Trophoblast cell (in vitro differentiated cells and primary cell): ENCODE measurements at places on chromosomes 3 and 15.
A peak's percentile ranks its signal among the peaks of the same experiment; 100 is the strongest.

DNA sequence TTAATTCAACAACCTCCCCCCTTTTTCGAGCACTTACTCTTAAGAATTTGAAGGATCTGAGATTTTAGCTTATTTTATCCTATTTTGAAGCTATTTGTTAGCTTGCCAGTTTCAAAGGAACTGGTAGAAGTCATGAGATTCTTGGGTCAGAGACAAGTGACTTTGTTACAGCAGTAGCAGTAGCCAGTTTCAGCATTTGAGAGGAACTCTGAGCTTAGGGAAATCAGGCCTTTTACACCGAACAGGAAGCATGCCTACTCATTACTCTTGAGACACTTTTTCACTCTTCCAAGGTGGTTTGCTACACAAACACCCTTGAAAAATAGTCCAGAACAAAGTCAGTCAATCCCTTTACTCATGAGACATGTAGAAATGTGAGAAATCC, 24.5 kb upstream of the TM4SF1 start:
- no peak for DNase-seq

- DNase-seq = no peak
These were observed 95.7 kb downstream of the SUCNR1 start for GRCh38 chr3:151969026-151969642.

DNA sequence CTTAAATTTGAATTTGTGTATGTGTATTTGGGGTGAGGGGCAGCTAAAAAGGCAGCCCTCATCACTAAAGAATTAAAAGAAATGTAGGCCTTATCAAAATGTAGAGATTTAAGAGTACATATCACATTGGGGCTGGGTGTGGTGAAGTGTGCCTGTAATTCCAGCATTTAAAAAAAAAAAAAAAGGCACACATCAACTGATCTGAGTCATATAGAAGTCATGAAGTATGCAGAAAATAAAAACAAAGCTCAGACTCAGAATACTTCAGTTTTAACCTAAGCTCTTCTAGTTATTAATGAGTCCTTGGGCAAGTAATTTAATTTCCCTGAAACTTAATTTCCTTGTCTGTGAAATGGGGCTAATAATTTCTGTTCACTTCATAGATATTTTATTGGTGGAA, 31.6 kb downstream of the SLC24A1 start:
- DNase-seq = no peak

GRCh38 chr3:13102386-13103345, 29.4 kb upstream of the IQSEC1 start:
- no peak for DNase-seq

- DNase-seq = no peak
These were observed 726.0 kb upstream of the ZNF385D start for GRCh38 chr3:22476976-22477375.

DNA sequence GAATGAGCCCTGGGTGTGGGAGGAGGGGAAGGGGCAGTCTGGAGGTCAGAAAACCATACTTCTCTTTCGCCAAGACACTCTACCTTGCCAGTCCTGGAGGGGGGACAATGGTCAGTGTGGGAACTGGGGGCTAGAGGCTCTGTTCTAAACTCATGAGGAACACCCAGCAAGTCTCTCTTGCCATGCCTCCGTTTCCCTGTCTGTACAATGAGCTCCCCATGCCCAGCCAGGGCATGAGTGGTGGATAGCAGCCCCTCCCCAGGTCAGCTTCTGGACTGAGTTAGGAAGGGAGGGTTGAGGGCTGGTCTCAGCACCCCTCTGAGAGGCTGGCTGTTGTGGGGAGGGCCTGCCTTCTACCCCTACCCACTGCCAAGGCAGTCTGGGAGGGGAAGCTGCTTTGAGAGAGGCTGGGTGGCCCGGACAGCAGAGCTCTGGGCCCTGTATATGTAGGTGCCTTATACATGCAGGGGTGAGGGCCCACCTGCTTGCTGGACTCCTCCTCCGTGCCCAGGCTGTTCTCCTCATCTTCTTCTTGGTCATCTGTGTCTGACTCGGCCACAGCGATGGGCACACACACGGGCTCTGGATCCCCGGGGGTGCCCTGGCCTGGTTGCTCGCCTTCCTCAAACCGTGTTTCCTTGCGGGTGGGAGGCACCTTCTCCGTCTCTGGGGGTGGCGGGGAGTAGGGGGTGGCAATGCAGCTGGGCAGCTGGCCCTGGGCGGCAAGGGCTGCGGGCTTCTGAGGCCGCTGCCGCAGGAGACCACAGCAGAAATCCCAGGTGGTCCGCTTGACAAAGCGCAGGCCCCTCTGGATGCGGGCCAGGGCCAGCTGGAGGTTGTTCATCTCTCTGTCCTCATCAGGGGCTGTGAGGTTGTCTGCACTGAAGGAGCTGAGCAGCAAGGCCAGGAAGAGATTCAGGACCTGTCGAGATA, 68.8 kb downstream of the SCN5A start:
- DNase-seq = no peak

DNA sequence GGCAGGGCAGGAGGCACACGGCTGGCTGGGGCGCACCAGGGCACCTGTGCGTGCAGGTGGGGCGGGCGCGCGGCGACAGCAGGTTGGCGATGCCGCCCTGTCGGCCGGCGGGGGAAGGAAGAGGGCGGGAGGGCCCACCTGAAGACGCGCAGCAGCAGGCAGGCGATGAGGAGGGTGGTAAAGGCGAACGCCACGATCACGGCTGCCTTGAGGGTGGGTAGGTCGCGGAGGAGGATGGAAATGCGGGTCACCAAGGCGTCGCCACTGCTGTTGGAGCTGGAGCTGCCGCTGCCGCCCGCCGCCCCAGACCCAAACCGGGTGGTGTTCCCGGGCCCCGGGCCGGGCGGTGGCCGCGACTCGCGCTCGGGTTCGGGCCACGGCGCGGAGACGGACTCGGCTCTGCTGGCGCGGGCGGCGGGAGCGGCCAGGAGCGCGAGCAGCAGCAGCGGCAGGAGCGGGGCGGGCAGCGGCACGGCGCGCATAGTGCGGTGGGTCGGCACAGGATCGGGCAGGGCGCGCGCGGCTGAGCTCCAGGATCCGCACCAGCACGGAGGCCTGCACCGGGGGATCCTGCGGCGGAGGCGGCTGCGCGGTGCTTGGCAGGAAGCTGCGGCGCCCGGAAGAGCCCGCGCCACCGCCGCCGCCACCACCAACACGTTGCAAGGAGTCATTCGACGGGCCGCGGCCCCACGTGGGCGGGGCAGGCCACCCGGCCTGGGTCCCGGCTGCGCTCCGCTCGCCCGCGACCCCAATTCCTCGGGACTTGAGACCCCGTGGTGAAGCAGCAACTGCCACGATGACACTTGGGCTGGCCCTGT, at the start of gene FAM174B:
Gene FAM174B, minus strand, starts transcription at position 598 of the 818 bp plus-strand sequence.
- peak; percentile 35 for DNase-seq

GRCh38 chr15:77630056-77630455, 2.7 kb downstream of the LINGO1 start:
- DNase-seq = no peak

DNA sequence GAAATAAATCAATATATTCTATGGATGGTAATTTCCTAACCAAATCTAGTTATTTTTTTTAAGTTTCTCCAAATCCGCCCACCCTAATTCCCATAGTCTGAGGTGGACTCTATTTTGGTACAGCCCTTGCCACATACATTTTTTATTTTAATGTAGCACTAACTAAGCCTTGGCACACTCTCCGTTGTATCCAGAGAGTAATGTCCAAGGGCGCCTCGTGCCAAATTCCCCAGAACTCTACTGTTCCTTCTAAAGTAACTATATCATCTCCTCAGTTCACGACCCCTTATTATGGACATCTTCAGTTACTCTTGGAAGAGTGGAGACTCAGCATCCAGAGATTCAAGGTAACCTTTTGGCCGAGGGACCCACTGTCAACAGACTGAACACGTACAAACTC, 1.3 kb downstream of the VGLL3 start:
- no peak for DNase-seq

GRCh38 chr3:123031051-123031450, 3.5 kb upstream of the SEMA5B start:
- DNase-seq = no peak

DNA sequence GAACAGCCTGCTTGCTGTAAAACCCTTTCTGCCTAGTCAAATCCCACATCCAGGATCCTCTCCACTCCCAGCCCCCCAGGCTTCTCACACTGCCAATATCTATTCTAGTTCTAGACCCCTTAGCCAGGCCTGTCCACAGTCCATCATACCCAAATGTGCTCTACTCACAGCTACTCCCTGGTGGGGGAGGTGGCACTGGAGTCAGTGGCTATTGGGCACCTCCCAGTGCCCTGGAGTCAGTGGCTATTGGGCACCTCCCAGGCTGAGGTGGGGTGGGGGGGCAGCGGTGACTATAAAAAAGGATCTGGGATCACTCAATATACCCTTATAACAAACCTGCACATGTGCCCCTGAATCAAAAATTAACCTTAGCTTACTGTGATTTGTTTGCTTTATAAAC, 773 bp upstream of the DISP2 start:
- no peak for DNase-seq

DNA sequence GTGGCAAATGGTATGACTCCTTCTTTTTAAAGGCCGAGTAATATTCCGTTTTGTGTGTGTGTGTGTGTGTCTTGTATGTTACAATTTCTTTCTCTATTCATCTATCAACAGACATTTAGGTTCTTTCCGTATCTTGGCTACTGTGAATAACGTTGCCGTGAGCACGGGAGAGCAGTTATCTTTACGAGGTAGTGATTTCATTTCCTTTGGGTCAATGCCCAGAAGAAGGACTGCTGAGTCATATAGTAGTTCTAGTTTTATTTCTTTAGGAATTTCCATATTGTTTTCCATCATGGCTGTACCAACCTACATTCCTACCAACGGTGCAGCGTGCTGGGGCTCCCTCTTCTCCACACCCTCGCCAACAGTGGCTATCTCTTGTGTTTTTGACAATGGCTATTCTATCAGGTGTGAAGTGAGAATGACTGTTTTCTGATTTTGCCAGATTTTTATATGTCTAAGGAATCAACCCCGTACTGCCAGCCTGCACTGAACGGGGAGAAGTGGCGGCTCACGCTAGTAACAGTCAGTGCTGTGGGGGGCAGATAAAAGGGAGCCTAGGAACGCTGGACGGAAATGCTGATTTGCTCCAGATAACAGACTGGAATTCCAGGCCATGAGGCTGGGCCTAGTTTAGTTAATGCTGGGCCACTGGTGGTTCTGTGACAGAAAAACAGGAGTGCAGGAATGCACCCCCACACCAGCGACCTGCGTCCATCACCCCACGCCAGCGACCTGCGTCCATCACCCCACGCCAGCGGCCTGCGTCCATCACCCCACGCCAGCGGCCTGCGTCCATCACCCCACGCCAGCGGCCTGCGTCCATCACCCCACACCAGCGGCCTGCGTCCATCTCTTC, 168.1 kb downstream of the XXYLT1 start:
- no peak for DNase-seq

DNA sequence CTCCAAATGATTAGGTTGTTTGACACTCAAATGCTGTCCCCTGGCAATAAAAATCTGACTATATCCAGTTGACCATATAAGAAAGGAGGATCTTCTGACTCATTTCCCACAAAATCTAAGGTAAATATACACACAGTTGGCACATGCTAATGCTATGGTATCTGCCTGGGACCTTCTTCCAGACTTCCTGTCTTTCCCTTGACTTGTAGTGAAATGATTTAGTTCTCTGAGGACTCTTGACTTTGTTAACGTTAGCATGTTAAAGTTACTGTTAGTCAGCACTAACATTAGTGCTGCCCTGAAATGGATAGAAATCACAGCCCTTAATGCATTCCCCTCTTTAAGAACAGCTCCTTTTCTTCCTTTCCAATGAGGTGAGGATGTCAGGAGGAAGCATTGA, 124.3 kb upstream of the LSAMP start:
- DNase-seq = no peak

DNA sequence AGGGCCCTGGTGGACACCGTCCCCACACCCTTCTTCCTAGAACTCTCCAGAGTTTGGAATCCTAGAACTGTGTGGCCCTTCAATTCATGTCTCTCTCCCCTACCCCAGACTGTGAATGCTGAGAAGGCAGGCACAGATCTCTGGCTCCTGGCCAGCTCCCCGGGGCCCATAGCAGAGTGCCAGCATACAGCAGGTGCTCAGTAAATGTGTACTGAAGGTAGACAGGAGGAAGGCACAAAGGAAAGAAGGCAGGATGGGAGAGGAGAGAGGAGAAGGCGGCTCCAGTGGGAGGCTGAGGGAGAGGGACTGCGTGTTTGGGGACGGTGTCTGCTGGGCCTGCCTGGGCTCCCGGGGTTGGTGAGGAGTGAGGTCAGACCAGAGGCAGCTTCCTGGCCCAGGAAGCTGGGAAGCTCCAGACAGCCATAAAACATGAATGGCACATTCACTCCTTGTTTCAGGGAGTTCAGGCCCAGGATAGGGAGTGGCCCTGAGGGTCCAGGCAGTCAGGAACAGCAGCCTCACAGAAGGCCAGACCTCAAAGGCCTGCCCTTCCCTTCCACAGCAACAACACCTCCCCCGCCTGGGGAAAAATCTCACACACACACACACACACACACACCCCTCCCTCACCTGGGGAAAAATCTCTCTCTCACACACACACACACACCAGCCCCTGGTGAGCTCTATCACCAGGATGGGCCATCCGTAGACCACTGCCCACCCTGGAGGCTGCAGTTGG, 137.1 kb upstream of the PRR20G start:
- no peak for DNase-seq

DNA sequence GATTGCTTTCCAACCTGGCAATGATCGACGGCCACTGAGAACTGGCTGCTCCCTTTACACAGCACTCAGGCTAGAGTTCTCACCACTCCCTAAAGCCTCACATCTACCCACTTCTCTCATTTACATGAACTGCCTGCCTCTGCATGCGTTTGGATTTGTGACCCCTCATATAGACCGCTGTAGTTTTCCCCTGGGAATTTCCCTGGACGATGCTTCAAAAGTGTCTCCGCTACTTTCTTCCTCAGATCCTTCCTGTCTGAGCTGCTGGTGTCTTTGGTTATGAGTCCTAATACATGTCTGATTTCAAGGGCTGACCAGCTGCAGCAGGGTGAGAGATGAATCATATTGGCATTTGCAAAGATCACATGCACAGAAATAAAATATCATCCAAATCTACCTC, 116.7 kb upstream of the ETV5 start:
- DNase-seq = no peak

GRCh38 chr3:99659032-99659431, 20.6 kb downstream of the COL8A1 start:
- peak; percentile 28 for DNase-seq
